ENCODE measurements at places on chromosomes 4 and X.

- no peak for DNase-seq
These were observed 208.1 kb downstream of the BCOR start for GRCh38 chrX:39889704-39890103.

DNA sequence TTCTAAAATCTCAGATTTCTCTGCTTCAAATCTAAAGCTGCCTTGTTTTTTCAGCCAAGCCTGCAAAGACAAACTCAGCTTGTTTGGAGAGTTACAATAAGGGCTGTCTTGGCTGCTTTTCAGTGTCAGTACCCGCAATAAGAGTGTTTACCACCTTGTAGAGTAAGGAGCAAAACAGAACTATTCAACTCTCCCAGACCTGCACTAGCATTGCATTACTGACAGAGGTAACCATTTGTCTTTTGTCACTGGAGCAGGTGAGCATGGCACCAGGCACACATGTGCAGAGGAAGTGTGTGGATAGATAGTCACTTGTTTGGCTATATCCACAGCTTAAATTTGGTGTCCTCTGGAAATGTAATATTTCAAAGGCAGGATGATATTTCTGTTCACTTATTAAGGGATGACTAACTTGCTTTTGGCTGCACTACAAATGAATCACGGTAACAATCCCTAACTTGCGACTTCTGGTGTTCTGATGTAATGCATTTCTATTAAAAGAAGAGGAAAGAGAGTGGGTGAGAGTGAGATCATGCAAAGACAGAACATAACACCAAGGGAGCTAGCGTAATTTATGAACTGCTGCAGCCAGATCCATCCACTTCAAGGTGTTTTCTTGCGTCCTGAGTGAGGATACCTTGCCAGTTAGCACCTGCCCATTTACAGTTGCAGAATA is 38.6 kb downstream of the PTCHD1 start:
- DNase-seq, result peak; percentile 79

- peak; percentile 19 for DNase-seq
These were observed 141.2 kb upstream of the SCML1 start for GRCh38 chrX:17596061-17596460.

GRCh38 chr4:166421556-166422156 is 548.6 kb downstream of the TLL1 start:
- peak; percentile 44 for DNase-seq

GRCh38 chr4:151012820-151013219 is 2.3 kb downstream of the LRBA start:
- peak; percentile 26 for DNase-seq
